Mammary epithelial cell (primary cell): ENCODE measurements at places on chromosomes 1 and 21. TPM values are rescaled to one million over a fixed set of nuclear protein-coding genes. Genes with fewer than 3 reads are reported as not detected.

The TMEM81 gene
- 1.9 TPM for polyA plus RNA-seq

The RAVER2 gene
- 8.1 TPM for polyA plus RNA-seq

DNA sequence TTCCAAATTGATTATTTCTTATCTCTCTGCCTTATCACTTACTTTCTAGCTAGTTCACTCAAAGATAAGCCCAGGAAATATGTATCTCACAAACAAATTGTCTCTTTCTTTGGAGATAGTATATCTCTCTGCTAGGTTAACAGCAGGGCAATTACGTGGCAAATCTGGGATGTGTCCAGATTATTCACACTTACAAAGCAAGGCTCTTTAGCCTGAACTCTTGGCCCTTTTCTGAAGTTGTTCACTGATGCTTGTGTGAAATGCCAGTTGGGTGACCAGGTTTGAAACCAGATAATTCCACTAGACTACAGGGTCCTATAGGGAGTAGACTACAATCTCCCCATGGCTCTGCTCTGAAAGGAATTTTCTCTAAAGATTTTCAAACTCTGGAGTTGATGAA lies 30.8 kb upstream of the FAM78B start:
- DNase-seq, result peak; percentile 33

The REN gene
- 0.09 TPM for polyA plus RNA-seq

DNA sequence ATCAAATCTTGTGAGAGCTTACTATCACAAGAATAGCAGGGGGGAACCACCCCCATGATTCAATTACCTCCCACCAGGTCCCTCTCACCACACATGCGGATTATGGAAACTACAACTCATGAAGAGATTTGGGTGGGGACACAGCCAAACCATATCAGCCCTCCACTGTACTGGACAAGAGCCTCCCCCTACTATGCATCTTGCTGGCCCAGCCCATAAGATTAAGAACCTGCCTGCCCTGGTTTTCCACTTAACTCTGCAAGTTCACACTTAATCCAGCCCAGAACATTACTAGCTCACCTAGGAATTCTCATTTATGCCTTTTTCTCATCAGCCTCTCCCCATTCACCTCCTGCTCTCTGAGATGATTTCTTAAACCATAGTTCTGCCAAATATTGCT lies 18.0 kb upstream of the FBXO28 start:
- DNase-seq, result no peak

DNA sequence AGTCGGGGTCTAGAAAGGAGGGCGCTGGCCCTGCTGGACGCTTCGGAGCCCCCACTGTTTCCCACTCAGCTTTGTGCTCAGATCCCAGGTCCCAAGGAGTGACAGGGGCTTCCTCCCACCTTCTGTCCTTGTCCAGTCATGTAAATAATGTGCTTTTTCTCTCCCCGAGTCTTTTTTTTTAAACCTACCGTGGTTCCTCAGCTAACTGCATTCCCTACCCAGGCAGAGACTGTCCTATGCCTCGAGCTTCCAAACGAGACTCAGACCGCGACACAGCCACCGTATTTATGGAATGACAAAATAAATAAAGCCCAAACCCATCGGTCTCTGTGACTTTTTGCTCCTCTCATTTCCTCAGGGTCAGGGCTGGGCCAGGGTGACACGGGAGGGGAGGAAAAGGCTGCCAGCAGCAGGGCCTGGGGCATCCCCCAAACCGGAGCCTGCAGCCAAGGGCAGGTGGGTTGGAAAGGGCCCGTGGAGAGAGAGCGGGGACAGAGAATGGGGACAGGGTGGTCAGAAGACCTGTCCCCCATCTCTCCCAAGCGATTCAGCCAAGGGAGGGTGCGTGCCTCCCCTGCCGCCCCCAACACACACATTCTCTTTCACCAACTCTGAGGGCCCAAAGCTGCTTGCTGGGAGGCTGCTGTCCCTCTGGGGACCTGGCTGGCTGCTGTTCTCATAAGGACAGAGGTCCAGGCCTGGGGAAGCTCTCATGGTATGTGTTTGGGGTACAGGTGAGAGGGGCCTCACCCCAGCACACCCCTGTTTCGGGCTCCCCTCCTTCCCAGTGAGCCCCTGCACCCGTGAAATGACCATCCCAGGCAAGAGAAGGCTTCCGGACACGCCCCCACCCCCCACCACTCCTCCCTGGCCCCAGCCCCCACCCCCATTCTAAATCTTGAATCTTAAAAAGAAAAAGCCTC lies 55.4 kb downstream of the KCNAB2 start:
- DNase-seq, result no peak

The TLR5 gene
- polyA plus RNA-seq, result 1.1 TPM

DNA sequence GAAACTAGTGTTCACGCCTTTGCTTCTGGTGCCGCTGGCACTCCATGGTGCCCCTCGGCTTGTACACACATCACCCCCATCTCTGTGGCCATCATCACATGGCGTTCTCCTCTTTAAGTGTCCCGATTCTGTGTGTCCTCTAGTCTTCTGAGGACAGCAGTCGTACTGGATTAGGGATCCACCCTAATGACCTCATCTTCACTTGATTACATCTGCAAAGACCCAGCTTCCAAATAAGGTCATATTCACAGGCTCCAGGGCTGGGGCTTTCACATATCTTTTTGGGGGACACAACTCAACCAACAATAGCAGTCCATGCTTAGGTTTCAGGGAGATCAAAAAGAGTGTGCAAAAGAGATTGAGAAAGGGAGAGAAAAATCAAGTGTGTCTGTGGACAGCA lies 64.9 kb downstream of the HLCS start:
- DNase-seq, result no peak

DNA sequence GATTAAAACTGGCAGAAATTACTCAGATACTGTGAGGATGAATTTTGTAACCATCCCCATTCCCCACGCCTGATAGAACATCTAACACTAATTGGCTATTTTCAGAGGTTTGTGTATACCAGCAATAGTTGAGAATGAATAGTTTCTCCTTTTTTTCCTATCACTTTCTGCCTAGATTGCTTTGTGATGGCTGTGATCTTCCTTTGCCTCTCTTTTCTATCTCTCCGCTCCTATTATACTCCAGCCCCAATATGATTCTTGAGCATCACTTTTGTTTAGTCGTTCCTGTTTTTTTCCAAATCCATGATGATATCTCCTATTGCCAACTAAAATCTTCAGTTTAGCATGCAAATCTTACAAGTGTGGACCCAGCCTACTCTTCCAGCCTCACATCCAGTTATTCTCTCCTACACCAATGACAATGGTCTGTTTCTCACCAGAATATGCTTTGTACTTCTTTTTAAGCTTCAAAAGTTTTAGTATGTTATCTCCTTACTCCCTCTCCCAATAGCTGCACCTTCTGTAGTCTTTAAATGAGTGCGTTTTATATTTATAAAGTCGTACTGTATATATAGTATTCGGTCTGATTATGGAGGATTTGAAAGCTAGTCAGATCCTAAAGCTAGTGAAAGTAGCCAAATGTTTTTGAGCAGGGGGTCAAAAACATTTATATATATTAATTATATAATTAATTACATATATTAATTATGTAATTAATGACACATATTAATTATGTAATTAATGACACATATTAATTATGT lies 25.2 kb downstream of the MAGI3 start:
- DNase-seq, result no peak

DNA sequence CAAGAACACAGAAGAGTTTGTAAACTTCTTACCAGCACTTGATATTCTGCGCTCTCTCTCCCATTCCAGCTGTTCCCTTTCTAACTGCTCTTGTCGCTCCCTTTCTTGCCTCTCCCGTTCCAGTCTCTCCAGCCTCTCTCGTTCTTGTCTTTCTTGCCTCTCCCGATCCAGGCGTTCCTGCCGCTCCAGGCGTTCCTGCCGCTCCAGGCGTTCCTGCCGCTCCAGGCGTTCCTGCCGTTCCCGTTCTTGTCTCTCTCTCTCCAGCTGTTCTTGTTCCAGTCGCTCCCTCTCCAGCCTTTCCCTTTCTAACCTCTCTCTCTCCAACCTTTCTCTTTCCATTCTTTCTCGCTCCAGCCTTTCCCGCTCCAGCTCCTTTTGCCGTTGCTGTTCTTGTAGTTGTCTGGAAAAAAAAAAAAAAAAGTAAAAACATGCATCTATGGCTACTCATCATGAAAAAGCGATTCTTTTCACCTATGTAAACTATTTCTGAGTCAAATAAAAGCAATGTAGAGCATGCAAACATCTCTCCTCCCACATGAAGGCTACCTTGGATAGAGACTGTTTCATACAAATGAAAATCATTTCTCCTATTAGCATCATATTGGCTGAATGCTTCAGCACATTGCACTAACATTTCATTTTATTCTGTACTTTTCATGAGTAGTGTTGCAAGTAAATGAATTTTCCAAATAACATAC lies 91.5 kb upstream of the LBR start:
- DNase-seq, result no peak

GRCh38 chr1:99217599-99217998 lies 46.7 kb upstream of the PLPPR4 start:
- DNase-seq, result no peak

DNA sequence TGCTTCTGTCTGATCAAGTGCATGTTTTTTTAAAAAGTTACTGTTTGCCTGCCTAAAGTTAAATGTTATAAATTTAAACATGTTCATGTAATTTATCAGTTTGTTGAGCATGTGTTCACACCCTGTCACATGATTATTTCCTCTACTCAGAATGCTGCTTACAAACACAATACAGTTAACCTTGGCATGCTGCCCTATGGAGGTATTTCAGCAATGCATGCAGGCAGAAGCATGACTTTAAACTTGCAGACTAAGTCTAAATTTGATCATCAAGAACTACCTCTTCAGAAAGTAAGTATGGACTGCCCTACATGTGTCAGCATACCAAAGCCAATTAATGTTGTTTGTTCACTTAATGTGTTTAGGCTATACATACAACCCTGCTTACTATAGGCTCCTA lies 161.6 kb downstream of the LRRC40 start:
- DNase-seq, result peak; percentile 68

GRCh38 chr1:100894603-100895539 lies at the start of gene EXTL2:
TSS of gene EXTL2 (minus strand) at chr1:100894842. CDS start at chr1:100888757, 6,085 bp downstream.
- peak; percentile 90 for DNase-seq

DNA sequence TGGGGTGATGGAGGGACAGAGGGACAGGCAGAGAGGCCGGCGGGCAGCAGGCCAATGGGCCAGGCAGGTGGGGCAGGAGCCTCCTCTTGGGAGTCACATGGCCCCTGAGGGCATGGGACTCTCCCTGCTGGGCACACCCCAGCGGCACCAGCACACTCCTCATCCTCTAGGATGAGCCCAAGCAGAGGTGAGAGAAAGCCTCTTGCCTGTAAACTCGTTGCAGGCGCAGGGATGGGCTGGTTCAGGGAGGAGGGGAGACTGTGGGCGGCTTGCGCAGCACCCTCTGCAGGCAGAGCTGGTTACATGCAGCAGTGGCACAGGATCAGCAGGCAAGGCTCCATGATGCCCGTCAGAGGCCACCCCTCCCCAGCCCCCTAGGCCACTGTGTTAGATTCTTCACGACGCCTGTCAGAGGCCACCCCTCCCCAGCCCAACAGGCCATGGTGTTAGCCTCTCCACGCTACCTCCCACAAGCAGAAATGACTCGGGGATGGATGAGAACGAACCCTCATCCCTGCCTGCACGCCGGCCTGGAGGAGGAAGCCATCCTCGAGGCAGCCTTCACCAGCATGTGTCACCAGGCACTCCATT lies 209.7 kb upstream of the VAMP3 start:
- no peak for DNase-seq

- no peak for DNase-seq
Measured at GRCh38 chr1:209222826-209223225, 360.7 kb upstream of the CAMK1G start.

The FAM229A gene
- polyA plus RNA-seq, result 1.1 TPM

- no peak for DNase-seq
Measured at GRCh38 chr1:82587371-82587770, 786.6 kb downstream of the ADGRL2 start.

The BNIPL gene
- polyA plus RNA-seq, result 0.42 TPM

GRCh38 chr1:248849152-248849551 lies 9.7 kb downstream of the ZNF692 start:
- DNase-seq, result no peak

The FAM167B gene
- polyA plus RNA-seq, result 0.10 TPM

The CA14 gene
- polyA plus RNA-seq, result 0.28 TPM

GRCh38 chr1:8679395-8679800 lies 138.0 kb downstream of the RERE start:
- DNase-seq, result no peak

The GRHL3 gene
- polyA plus RNA-seq, result 3.5 TPM

The DPH5 gene
- 33.9 TPM for polyA plus RNA-seq

- DNase-seq, result no peak
Measured at GRCh38 chr1:24939040-24939674, 9.1 kb upstream of the RUNX3 start.

DNA sequence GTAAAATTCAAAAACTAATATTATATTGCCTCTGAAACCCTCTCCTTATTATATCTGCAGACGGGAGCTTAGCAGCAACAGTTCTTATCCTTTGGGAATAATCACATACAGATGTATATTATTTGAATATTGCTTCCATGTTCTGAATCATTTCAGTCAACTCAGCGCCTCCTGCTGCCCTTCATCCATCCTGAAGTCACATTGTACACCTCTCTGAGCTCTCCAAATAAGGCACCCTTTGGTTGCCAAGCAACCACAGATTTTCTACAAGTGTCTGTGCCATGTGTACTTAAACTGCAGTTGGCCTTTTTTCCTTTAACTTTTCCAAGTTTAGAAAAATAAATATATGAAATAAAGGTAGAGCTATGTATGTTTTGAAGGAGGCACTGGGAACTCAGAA lies 384.3 kb downstream of the LRRIQ3 start:
- DNase-seq, result peak; percentile 7

DNA sequence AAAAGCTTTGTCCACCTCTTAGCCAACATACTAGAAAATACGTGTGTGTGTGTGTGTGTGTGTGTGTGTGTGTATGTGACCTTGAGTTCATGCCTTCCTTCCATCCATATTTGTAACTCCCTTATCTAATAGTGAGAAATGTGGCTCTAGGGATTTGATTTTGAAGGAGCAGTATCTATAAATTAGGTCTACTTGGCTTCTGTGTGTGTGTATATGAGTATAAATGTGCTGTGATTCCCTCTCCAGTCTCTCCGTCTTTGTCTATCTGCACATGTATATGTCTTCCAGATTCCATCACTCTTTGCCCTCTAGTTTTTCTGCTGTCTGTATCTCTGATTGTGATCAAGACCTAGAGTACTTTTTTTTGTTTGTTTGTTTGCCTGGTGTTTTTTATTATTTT lies 11.9 kb upstream of the NBL1 start:
- DNase-seq, result no peak
